ENCODE measurements at places on chromosomes 3 and 15.

- DNase-seq, result no peak
Measured at GRCh38 chr3:52874160-52874701, 23.1 kb downstream of the STIMATE start.

GRCh38 chr3:53618524-53618906 is 124.1 kb downstream of the CACNA1D start:
- no peak for DNase-seq

DNA sequence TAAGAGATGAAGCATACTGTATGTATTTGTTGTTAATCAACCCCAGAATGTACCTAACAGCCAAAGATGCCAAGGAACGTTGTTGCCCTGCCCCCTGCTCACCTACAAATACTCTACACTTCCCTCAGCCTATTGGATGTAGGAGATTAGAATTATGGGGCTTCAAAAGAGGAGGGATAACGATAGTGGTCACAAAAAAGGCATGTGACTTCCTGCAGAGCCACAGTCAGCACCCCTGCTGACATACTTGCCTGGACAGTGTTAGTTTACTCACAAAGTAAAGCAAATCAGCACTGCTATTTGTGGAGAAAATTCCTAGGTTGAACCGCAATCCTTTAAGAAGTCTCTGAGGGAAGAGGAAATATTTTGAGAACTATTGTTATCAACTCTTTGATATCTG is 37.9 kb downstream of the PARP15 start:
- DNase-seq, result no peak

DNA sequence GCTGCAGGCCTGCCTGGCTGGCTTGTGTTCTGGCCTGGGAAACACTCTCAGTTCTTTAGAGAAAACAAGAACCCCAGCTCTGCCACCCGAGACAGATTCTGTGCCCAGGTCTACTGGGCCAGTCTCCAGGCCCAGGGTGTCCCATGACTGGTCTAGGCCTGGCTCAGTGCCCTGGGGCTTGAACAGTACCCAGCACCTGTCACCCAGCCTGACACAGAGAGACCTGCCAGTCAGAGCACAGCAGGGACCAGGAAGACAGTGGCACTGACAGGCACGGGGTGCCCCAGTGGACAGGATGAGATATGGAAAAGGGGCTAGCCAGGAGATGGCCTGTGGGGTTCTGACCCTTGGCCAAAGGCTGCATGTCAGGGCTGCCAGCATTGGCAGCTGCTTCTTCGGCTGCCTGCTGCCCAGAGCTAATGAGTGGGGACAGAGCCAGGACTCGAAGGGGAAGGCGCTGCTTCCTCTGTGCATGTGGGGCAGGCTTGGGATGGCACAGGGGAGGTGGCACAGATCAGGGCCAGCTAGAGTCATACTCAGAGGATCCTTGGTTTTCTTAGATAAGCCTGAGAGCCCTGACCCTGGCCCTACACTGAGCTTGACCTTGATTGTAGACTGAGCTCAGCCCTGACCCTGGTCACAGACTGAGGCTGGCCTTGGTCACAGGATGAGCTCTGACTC is 15.1 kb downstream of the CCDC33 start:
- DNase-seq, result no peak

DNA sequence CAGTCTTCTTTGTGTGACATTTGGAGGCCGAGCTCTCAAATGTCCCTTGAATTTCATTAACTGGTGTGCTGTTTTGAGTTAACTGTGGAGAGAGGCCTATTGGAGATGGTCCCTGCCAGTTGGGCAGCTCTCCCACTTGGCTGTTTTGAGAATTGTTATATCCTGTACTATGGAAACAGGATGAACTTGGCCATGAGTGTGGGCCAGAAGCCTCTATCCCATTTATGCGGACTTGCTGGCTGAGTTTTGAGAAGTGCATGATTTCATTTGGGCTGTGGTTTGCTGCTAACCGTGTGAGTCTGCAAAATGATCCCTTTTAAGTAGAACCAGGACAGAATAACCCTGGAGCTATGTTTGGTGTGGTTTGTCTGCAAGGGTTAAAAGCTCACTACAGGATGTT is 366.0 kb downstream of the PTPRG start:
- peak; percentile 85 for DNase-seq

DNA sequence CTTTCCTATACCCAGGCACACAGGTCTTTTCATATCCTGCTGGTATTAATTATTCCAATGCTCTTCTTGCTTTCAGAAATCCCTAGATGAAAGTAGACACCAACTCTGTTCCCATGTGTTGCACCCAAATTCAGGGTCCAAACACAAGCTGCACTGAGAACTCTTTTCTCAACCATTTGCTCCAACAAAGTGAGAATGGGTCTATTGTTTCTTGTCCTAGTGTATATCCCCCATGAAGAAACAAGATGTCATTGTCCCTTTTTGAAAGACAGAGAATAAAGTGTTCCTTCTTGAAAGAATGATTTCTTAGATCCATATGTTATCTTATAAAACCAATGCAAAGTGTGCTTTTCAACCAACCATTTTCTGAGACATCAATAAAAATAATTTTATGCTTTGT is 353.7 kb downstream of the CNTN6 start:
- DNase-seq, result no peak

GRCh38 chr3:33008282-33008681 is 56.8 kb downstream of the CCR4 start:
- DNase-seq, result no peak

GRCh38 chr3:138033202-138033691 is 23.3 kb downstream of the CLDN18 start:
- DNase-seq, result no peak

DNA sequence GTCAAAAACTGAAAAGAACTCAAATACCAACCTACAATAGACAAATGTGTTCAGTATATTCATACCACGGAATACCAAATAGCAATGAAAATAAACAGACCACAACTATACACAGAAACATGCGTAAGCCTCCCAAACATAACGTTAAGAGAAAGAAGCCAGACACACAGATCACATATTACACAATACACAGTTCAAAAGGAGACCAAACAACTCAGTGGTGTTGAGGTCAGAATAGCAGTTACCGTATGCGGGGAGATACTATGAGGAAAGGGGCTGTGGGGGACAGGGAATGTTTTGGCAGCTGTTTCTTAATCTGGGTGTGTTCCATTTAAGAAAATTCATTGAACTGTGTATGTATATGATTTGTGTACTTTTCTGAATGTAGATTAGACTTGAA is 6.6 kb downstream of the OSBPL10 start:
- no peak for DNase-seq

GRCh38 chr3:147369661-147370123 is 36.7 kb downstream of the ZIC4 start:
- no peak for DNase-seq

DNA sequence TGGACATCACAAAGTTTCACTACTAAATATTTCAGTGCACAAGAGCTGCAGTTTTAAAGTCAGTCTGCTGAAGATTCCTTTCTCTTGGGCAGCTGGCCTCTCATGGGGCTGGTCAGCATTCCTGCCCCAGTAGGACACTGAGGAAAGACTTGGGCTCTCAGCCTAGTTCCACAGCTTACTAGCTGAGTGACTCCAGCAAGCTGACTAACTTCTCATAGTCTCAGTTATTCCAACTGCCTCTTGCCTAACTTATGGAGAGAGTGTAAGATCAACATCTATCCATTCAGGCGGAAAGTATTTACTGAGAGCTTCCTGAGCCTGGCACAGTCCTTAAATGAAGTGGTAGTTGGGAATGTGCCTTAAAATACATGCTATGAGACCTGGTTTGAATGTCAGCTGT is 27.0 kb downstream of the TM4SF4 start:
- peak; percentile 79 for DNase-seq

GRCh38 chr15:51283026-51283425 is 55.4 kb downstream of the CYP19A1 start:
- DNase-seq, result no peak

DNA sequence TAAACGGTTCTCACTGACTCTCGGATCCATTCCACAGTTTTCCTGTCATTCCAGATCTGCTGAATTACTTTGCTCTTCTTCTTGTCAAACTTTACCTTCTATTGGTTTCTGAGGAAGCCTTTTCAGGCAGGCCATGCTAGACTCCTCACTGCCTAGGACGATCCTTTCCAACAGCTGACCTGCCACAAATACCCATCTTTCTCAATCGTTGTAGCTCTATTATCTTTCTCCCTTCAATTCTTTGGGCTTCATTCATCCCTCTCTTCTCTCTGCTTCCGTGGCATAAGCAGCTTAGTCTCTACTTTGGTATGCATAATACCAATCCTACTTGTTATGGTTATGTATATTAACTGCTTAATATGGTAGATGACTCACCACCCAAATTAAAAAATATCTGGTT is 421.8 kb downstream of the NLGN1 start:
- no peak for DNase-seq

GRCh38 chr3:64179249-64179648 is 46.0 kb downstream of the PRICKLE2 start:
- DNase-seq, result no peak

GRCh38 chr15:65790694-65791334 is 1.3 kb downstream of the DENND4A start:
- DNase-seq, result no peak

DNA sequence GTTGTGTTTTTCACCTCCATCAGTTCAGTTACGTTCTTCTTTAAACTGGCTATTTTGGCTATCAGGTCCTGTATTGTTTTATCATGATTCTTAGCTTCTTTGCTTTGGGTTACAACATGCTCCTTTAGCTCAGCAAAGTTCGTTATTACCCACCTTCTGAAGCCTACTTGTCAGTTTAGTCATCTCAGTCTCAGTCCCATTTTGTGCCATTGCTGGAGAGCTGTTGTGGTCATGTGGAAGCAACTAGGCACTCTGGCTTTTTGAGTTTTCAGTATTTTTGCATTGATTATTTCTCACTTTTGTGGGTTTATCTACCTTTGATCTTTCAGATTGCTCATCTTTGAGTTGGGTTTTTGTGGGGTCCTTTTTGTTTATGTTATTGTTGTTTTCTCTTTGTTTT is 151.3 kb downstream of the CFAP20DC start:
- DNase-seq, result no peak

DNA sequence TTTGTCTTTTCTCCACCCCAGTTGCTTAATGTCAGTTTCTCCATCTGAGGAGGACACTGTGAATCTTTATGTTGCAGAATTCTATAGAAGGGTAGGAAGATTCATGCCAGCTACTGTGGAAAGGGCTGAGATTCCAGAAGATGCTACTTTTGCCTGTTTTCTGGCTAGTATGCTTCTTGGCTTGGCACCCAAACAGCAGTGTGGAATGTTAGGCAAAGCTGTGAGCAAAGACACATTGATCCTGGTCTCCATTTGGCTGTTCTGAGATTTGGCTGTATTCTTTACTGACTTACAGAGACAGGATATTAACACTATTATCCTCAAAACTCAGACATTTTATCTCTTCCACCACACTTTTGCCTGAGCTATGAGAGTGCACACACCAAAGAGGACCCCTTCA is 39.3 kb downstream of the PDHB start:
- peak; percentile 22 for DNase-seq

- DNase-seq, result no peak
Measured at GRCh38 chr3:88312256-88312655, 162.5 kb downstream of the C3orf38 start.

DNA sequence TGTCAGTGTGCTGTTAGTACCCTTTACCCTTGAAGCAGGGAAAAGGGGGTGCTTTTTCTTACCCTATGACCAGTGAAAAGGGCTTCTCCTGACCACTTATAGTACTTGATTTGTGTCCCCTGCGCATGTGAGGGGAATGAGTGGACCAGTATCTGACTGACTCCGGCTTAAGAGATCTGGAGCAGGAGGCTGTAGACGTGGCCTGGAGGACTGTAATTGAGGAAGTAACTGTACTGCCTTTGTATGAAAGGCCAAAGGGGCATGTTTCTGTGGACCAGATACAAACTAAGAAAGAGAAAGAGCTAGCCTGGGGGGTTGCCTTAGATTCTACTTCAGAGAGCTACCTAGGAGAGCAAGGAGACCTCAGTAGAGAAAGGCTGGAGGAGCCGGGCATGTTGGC is 89.9 kb upstream of the TBL1XR1 start:
- no peak for DNase-seq

- peak; percentile 67 for DNase-seq
Measured at GRCh38 chr3:153069598-153070510, 92.2 kb upstream of the RAP2B start.

DNA sequence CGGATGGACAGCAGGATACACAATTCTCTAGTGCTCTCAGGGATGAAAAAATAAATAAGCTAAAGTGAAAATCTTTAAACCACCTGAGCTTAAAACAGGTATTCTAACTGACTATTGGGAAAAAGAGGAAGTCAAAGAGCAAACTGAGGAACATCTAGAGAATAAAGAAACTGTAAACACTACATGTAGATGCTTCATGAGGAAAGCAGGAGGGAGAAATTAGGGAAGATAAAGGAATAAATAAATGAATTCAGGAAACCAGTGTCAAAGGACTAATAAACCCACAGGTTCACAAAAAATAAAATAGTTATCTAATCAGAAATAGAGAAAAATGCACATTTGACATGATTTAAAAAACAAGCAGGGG is 525 bp upstream of the MCCC1 start:
- no peak for DNase-seq

GRCh38 chr3:172511783-172512762 is 11.2 kb downstream of the TNFSF10 start:
- no peak for DNase-seq

DNA sequence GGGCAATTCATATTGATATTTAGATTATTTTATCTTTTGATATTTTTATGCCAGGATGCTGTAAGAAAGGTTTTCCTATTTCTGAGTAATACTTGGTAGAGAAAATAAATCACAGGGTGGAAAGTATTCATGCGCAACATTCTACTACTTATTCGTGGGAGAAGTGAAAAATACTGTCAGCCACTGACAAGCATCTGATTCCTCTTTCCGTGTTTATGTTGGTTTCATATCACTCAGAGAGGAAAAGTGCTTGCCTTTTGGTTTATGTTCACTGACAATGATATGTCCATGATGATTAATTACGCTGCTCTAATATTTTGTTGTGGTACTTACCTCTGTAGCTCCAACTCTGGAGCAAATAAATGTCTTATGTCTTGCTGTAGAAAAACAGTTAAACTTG is 429.4 kb downstream of the EDEM1 start:
- DNase-seq, result no peak

GRCh38 chr3:59234884-59235633 is 185.2 kb upstream of the CFAP20DC start:
- DNase-seq, result no peak

- peak; percentile 27 for DNase-seq
Measured at GRCh38 chr15:90594301-90594738, 64.6 kb downstream of the CRTC3 start.

- DNase-seq, result no peak
Measured at GRCh38 chr3:185052631-185053030, 100.2 kb downstream of the C3orf70 start.

GRCh38 chr3:18841422-18842343 is 306.6 kb upstream of the KCNH8 start:
- DNase-seq, result no peak

GRCh38 chr3:101629219-101629618 is 47.7 kb downstream of the ZBTB11 start:
- no peak for DNase-seq

GRCh38 chr3:48797626-48798025 is 50.0 kb downstream of the PRKAR2A start:
- DNase-seq, result no peak

GRCh38 chr15:62988701-62989100 is 53.8 kb upstream of the TPM1 start:
- no peak for DNase-seq

Measured in AG08395 (cell line).